ENCODE measurements at places on chromosomes 5 and 9. TPM values are rescaled to one million over a fixed set of nuclear protein-coding genes. Genes with fewer than 3 reads are reported as not detected.

Gene FKTN
- polyA plus RNA-seq: 19.4 TPM

Gene SOX30
- 0.38 TPM for polyA plus RNA-seq

Gene ADAMTS19
- polyA plus RNA-seq: 15.1 TPM

Gene WWC1
- polyA plus RNA-seq: 1.3 TPM

Gene GZMA
- polyA plus RNA-seq: 1.6 TPM

Gene PRR16
- 14.8 TPM for polyA plus RNA-seq

Gene LMX1B
- polyA plus RNA-seq: 1.6 TPM

Gene ANKRD31
- 0.32 TPM for polyA plus RNA-seq

Gene BAAT
- 1.1 TPM for polyA plus RNA-seq

Gene RAI14
- 31.4 TPM for polyA plus RNA-seq

Gene BTF3
- 1,177 TPM for polyA plus RNA-seq

Gene F2RL2
- 1.9 TPM for polyA plus RNA-seq

Gene IL3
- polyA plus RNA-seq: not detected

Gene PCDHGA4
- polyA plus RNA-seq: 1.3 TPM

Measured in muscle of back (tissue), 13 donors.